Neural crest cell (in vitro differentiated cells): ENCODE measurements at places on chromosomes 3 and 15.

GRCh38 chr3:134033315-134033996 lies 3.7 kb upstream of the SLCO2A1 start:
- DNase-seq: no peak

DNA sequence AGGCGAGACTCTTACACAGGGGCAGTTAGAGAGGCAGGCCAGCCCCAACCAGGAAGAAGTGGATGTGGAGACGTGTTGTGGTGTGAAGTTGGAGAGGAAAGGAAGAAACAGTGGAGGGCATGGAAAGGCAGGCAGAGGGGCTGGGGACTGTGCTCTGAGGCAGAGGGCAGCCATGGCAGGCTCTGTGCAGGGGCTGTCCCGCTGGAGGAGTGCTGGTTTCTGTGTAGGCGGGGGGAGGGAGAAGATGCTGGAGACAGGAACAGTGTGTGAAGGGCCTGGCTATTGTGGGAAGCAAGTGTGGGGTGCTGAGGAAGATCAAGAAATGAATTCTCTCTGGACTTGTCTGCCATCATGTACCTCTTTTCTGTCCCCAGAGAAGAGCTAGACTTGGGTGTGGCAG lies 21.0 kb downstream of the SNAPC5 start:
- no peak for DNase-seq

DNA sequence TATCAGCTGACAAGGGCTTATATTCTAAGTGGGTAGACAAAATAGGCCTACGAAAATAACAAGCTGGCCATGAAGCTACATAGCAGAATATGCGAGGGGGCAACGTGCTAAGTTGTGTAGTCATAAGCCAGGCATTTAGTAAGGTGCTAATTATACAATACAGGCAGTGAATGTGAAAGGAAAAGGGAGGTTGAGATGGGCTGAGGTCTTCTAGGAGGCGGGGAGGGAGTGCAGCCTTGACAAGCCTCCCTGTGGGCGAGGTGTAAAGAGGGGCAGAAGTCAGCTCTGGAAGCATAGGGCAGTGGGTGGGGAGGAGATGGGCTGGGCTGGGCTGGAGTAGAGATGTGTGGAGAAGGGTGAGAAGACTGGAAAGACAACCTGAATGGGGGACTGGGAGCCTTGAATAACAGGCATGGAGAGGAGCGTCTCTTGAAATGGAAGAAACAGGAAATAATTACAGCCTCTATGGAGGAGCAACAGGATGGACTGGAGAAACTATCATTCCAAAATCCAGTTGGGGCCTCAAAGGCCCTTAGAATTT lies 1.2 kb downstream of the TIGIT start:
- DNase-seq: no peak

DNA sequence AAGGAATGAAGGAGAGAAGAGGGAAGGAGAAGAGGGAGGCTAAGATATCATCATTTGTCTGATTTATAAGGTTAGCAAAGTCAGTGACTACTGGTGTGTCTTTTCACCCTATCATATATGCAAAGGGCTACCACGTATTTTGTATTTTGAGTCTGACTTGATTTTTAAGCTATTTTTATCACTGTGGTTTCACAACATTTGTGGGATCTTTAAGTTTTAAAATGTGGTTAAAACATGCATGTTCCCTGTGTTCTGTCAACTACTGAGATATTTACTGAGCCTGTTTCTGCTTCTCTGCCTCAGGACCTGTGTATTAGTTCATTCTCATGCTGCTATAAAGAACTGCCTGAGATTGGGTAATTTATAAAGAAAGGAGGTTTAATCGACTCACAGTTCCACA lies 22.5 kb upstream of the SPTSSB start:
- DNase-seq: no peak

GRCh38 chr3:179265875-179266274 lies 15.0 kb upstream of the KCNMB3 start:
- no peak for DNase-seq

DNA sequence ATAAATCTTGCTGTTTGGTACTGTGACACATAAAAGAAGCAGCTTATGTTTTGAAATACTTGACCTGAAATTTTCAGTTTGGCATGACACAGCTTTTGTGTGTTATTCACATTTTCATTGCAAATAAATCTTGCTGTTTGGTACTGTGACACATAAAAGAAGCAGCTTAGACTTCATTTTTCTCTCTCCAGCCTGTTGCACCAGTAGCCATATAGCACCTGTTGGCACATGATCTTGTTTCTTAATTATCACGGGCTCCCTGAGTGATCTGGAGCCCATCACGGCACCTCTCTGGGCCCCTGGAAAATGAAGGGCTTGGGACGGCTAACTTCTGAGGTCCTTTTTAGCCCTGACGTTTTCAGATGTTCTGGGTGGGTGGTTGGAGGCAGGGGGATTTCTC lies 77.4 kb upstream of the SLCO3A1 start:
- DNase-seq: no peak

DNA sequence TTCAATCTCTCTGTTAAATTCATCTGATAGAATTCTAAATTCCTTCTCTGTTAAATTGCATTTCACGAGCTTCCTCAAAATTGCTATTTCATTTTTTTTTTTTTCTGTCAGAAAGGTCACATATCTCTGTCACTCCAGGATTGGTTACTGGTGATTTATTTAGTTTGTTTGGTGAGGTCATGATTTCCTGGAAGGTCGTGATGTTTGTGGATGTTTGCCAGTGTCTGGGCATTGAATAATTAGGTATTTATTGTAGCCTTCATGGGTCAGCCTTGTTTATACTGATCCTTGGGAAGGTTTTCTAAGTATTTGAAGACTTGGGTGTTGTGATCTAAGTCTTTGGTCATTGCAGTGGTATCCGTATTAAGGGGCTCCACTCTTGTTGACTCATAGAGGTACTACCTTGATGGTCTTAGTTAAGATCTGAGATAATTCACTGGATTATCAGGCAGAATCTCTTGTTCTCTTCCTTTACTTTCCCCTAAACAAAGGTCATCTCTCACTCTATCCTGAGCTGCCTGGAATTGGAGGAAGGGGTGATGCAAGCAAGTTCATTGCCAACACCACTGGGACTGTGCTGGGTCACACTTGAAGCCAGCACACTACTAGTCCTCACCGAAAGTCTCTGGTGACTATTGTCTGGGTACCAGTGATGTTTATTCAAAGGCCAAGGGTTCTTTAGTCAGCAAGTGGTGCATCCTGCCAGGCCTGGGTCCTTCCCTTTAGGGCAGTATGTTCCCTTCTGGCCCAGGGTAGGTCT lies 231.1 kb downstream of the GBE1 start:
- no peak for DNase-seq
